Left renal pelvis (tissue), 4 donors: ENCODE measurements at places on chromosomes 3 and 15.

DNA sequence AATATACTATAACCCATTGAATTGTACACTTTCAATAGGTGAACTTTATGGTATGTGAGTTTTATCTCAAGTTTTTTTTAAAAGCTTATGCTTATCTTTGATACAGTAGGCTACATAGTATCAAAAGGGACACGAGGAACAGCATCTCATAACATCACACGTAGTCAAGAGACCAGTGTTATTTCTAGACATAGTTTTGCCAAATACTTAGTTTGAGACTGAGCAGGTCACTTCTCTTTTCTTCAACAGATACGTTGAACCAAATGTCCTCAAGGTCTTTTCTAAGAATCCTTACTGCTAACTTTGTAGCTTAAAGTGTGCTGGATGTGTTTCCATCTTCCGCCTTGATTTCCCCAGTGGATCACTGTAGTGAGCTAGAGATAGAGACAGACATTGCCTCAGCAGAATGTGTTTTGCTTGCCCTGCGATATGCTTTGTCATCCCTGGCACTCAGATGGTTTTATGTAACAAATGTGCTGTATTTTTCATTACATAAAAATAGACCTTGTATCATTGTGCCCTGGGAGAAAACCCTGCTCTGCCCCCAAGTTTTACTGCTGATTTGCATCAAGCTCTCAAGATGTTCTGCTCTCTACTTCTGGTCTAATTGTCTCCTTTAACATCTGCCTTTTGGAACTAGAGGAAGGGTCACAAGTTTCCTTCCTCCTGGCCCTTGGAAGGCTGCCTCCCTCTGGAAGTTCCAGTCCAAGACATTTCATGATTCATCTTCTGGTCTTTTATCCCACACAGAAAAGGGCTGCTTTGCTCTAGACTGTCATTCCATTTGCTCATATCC lies 426.4 kb upstream of the RGMA start:
- no peak for DNase-seq

- DNase-seq: no peak
Measured at GRCh38 chr3:143428294-143428693, 308.7 kb downstream of the CHST2 start.

- no peak for DNase-seq
Measured at GRCh38 chr3:89246326-89246725, 138.9 kb downstream of the EPHA3 start.

GRCh38 chr15:66617137-66618090 lies 51.6 kb upstream of the LCTL start:
- DNase-seq: no peak

DNA sequence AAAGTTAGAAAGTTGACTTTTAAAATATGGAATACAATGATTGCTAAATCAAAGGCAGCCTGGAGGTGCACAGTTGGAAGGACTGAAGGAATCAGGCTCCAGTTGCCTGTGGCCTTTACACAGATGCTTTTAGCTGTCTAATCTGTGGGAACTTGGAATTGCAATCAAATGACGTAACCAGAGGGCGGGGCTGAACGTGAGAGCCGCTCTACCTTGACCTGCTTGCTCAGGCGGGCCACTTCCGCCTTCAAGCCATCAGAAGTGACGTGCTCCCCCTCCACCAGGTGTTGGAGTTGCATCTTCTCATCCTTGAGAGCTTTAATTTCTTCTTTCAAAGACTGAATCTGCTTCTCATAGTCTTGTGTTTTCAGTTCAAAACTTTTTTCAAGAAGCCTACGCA lies 37.7 kb upstream of the GNB5 start:
- peak; percentile 63 for DNase-seq

GRCh38 chr3:136898549-136898948 lies 36.5 kb downstream of the NCK1 start:
- no peak for DNase-seq

DNA sequence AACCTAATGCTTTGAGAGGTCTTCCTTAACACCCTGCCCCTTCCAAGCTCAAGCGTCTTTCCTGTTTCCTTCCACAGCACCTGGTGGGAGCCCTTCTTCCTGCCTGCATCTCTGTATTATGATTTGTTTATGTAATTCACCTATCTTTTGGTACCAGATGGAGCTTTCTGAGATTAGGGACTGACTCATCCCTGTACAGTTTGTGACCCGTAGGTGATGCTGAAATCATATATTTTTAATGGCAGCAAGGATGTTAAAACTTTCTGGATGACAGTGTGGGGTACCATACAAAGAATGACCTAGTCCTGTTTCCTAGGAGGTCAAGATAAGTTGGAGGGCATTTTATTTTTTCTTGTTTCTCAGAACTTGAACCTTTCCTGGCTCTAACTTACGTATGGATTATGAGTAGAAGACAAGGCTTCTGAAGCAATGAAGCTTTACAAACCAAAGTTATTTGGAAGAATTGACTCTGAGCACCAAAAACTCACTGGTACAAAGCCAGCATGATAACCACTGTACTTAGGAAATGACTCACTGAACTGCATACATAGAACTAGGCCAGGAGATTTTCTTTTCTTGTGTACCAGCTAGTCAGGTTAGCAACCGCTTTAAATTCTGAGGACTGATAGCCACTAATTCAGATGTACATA lies 46.6 kb downstream of the HHLA2 start:
- DNase-seq: no peak

DNA sequence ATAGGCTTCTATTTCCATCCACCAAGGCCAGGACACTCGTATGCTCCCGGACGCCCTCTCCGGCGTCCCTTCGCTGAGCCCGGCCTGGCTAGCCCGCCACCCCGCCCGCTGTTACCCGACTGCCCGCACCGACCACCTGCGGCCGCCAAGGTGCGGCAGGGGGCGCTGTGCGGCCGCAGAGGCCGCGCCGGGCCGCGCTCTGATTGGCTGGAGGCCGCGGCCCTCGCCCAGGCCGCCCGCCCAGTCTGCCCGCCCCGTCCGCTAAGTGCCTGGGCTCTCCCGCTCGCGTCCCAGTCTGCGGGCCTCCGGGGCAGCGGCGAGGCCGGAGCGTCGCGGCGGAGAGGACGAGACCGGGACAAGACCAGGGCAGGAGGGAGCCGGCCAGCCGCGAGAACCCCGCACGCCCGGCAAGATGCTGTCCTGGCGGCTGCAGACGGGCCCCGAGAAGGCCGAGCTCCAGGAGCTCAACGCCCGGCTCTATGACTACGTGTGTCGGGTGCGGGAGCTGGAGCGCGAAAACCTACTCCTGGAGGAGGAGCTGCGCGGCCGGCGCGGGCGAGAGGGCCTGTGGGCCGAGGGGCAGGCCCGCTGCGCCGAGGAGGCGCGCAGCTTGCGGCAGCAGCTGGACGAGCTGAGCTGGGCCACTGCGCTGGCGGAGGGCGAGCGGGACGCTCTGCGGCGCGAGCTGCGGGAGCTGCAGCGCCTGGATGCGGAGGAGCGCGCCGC lies at the start of gene SYNM:
Gene SYNM (plus strand): TSS at position 293 of the 726 bp plus-strand sequence. CDS start 120 bp downstream, at position 413.
- DNase-seq: no peak

GRCh38 chr3:114351123-114351821 lies 57.4 kb downstream of the TIGIT start:
- no peak for DNase-seq

GRCh38 chr15:56349554-56349953 lies 15.7 kb upstream of the TEX9 start:
- no peak for DNase-seq

DNA sequence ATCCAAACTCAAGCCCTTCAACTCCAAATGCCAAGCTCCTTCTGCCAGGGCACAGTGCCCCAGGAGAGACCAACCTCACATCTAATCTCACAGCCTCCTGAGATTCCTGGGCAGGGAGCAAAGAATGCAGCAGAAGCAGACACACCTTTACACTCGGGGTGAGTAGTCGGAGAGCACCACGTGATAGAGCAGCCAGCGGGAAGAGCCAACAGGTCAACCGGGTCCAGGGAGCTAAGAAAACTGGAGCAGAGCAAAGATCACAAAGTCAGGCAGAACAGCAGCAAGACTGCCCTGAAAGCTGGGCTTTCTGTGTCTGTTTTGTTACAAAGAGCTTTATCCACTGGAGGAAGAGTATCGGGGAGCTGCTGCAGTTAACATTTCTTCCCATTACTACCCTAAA lies 4.2 kb downstream of the B3GALNT1 start:
- no peak for DNase-seq

GRCh38 chr3:136651581-136651980 lies 100.6 kb downstream of the STAG1 start:
- no peak for DNase-seq

GRCh38 chr3:55728461-55729100 lies 241.5 kb upstream of the WNT5A start:
- no peak for DNase-seq

DNA sequence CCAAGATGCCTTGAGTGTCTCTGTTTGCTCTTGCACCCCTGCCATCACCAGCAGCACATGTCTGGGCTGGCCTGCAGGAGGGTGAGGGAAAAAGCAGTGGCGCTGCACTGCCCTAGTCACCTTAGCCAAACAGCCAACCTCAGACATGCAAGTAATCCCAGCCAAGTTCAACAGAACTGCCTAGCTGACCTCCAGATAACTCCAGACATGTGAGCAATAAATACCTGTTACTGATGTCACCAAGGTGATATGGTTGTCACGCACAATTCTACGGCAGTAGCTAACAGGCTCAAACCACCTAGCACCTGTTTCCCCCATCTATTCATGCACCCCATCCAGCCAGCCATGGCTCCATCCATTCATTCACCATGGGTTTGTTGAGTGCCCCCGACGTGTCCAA lies 99.9 kb downstream of the SRGAP3 start:
- DNase-seq: no peak

GRCh38 chr15:67746450-67746849 lies 78.9 kb upstream of the SKOR1 start:
- no peak for DNase-seq

GRCh38 chr3:187166750-187167149 lies 27.5 kb upstream of the RPL39L start:
- DNase-seq: no peak

GRCh38 chr3:148389916-148390315 lies 307.8 kb upstream of the AGTR1 start:
- no peak for DNase-seq

DNA sequence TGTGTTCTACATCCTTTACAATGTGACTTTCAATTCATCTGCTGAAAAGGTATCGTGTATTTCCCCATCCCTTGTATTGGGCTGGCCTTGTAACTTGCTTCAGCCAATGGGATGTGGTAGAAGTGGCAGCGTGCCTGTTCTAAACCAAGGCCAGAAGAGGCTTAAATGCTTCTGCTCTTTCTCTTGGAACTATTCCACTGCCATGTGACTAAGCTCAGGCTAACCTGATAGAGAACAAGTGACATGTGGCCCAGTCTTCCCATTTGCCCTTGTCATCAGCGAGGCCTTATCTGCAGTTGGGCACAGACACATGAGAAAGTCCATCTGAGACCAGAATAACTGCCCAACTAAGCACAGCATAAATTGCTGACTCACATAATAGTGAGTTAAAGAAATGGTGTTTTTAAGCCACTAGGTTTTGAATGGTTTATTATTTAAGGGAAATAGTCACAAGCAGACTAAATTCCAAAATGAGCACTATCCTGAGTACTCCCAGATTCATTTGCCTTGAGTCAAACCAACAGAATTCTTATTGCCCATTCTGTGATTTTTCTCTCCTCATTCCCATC lies 230.2 kb downstream of the CPNE4 start:
- no peak for DNase-seq

DNA sequence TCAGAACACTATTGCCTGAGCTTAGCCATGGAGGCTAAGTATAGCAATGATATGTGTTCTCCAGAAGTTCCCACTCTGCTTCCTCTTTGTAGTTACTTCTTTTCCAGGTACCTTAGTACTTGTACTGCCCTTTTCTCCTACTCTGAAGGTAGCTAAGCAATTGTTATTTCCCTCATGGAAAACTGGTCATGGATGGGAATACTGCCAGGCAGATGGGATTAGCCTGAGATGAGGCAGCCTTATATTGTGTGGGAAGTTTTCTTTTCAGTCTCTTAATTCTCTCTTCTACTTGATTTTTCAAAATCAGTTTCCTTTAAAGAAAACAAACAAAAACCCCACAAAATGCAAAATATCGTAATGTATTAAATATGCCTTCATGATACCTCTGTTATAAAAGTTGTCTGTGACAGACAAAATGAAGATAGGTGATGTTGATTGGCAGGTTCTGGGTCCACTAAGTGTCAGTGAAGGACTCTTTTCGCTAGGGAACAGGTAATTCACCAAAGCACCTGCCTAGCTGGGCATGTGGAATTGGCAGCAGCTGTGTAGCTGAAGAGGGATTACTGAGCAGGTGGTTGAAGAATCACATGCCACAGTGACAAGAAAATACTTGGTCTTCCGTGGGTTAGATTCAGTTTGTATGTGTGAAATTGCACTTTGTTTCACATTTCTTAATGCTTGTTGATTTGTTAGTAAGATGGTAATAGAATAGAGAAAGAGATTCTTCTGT lies 4.1 kb downstream of the ZNF609 start:
- no peak for DNase-seq

- no peak for DNase-seq
Measured at GRCh38 chr3:134754768-134755559, 40.1 kb upstream of the EPHB1 start.

DNA sequence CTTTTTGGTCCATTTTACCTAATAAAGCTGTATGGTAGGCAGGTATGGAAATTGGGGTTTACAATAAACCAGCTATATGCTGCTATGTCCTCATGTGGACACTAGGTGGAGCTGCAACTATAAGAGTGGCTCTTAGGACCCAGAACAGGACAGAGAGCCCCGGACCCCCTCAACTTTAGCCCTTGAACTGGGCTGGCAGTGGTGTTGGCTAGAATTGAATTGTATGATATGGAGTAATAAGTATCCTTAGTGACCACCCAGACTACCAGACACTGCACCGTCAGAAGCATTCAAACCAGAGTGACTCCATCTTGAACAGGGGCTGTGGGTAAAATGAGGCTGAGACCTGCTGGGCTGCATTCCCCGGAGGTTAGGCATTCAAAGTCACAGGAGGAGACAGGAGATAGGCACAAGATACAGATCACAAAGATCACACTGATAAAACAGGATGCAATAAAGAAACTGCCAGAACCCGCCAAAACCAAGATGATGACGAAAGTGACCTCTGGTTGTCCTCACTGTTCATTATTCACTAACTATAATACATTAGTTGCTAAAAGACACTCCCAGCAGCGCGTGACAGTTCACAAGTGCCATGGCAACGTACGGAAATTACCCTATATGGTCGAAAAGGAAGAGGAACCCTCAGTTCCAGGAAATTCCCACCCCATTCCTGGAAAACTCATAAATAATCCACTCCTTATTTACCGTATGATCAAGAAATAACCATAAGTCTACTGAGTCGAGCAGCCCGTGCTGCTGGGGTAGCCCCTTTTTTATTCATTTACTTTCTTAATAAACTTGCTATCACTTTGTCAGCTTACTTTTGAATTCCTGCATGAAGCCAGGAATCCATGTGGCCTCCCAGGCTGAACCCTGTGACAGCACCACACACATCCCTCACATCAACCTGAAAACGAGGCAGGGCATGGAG lies 68.7 kb upstream of the BLM start:
- DNase-seq: peak; percentile 72

DNA sequence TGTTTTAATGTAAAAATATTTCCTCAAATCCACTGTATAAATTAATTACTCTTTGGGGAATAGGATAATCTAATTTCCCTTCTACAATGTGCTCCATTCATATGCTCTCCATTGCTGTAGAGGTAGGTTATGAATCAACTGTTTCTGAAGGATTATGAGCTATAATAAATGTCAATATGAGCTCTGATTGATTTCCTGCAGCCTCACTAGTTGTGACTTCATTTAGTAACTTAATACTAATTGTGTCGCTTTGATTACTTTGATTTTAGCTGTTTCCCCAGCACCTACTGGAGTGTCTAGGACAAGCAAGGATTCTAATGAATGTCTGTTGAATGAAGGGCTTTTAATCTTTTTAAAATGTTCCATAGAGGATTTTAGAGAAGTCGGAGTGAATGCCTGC lies 236.8 kb upstream of the NR2E3 start:
- DNase-seq: no peak
